ENCODE measurements at places on chromosomes 3 and 15. TPM values are rescaled to one million over a fixed set of nuclear protein-coding genes. Genes with fewer than 3 reads are reported as not detected.

Gene PLA2G4D
- not detected for polyA plus RNA-seq

- peak; percentile 65 for DNase-seq
Observed at GRCh38 chr15:67064607-67065530, 533 bp upstream of the SMAD3 start.

DNA sequence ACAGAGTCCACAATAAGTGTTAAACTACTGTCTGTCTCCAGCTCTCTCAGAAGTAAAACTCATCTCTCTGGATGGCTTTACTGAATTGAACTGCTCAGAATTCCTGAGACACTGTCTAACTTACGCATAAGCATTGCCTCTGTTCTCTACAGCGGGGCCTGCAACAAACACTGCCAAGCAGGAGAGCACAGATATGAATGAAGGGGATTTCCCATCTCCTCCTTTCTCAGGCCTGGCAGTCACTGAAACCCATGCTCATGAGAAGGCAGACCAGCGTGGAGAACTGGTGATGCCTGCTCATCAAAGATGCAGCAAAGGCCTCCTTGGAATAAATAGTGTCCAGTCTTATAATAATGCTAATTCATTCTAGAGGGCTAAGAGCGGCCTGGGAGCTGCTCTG is 10.3 kb downstream of the RASGRP1 start:
- no peak for DNase-seq

Gene ERC2
- 3.4 TPM for polyA plus RNA-seq

DNA sequence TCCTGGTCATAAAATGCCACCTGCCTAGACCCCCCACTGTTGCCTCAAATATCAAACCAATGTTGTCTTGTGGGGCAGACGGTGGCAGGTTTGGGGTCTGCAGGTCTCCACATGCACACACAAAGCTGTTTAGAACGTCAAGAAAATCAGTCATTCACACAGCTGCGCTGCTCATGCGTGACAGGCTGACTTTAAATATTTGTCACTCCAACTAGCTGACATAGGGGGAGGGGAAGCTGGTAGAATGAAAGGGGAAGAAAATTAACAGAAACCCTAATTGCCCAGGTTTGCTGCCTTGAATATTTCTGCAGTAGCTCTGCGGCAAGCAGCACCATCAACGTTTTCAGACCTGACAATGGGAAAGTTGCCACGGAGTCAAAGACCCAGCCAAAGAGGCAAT is 201.8 kb downstream of the ABHD5 start:
- no peak for DNase-seq

GRCh38 chr15:62569460-62570404 is 404.6 kb upstream of the C2CD4B start:
- DNase-seq, result no peak

Measured in left renal cortex interstitium (tissue), 4 donors.